ENCODE measurements at places on chromosomes 5 and 9.

- no peak for DNase-seq
Observed at GRCh38 chr5:7456206-7456605, 60.3 kb downstream of the ADCY2 start.

- DNase-seq = no peak
Observed at GRCh38 chr5:168529374-168530234, 499 bp downstream of the FBLL1 start.

DNA sequence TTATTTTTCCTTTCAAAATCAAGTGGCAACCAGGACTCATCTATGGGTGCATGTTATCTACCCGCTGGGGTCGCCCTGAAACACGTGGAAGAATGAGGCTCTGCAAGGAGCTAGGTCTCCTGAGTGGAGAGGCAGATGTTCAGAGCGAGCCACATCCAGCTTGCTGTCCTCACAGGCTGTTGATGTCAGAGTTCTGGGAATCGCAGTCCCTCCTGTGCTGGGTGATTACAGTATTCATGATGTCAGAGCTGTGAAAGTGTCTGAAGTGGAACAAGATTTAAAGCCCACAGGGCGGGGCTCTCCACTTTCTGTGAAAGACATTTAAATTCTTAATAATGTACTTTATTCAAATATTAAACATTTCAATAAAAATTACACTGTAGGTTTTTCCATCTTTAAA lies 24.4 kb upstream of the LMX1B start:
- DNase-seq = no peak

DNA sequence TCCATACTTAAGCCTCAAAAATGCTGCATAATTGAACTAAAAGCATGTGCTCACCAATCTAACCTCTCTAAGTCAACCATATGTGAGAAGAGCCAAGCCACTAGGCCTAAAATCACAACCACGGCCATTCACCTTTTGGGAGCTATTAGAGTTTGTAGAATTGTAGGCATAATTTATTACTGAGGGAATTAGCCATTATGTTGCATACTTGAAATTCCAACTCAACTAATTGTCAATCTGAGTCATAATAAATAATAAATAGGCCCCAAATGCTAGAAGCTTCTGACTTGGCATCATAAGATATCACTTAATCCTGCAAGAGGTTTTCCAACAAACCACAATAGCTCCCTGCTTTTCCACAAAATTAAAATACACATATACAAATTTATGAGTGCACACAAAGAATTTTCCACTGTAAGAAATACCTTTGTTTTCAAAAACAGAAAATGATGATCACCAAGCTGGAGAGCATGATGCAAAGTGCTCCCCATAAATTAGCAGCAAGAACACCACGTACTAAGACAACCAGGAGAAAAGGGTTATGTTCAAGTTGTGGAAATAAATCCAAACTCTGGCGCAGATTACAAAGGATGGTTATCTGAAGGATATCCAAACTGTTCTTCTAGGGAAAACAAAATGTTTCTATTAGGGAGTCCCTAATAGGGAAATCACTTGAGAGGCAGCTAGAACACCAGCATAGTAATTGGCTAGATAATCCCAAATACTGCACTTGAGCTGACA lies 250.0 kb upstream of the SLC30A5 start:
- no peak for DNase-seq

DNA sequence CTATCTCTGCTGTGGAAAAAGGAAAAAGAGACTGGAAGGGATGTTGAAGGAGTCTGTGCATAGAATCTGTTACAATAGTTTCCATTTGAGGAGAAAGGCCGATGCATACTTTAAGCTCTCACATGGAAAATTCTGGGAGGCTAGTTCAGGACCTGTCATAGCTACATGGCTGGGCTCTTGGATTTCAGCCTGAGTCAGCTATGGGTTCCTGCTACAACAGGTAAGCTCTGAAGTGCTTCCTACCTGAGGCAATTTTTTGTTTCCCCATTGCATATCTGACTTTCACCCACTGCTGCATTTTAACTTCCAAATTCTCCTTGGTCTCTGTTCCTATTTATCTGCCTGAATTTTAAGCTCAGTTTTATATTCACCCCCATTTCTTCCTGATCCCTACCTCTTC lies 310.7 kb downstream of the RAB3C start:
- no peak for DNase-seq

- DNase-seq = no peak
Observed at GRCh38 chr9:14157191-14157590, 156.8 kb downstream of the NFIB start.

GRCh38 chr9:5510360-5510931 lies at the start of gene PDCD1LG2:
PDCD1LG2 (plus strand) TSS chr9:5510531; CDS start chr9:5522547, 12,016 bp downstream.
- DNase-seq = no peak

DNA sequence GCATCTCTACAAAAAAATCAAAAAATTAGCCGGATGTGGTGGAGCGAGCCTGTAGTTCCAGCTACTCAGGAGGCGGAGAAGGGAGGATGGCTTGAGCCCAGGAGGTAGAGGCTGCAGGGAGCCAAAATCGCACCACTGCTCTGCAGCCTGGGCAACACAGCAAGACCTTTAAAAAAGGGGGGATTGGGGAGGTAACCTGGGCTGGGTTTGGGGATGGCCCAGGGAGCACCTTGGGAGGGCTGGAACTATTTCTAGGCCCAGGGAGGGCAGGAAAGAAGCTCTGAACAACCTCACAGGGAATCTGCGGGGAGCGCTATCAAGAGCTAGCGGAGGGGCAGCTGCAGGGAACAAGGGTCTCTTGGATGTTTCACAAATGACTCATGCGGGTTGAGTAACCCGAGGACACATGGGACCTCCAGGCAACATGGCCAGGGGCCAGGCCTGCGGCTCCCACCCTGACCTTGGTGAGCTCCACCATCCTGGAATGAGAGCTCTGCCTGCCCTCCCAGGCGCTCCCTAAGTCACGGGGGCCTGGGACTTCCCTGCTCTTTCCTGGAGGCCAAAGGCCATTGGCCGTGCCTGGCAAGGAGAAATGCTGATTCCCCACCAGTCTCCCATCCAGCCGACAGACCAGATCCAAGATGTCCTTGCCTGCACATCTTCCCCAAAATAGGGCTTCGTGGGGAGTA lies 23.4 kb downstream of the SARDH start:
- DNase-seq = no peak

DNA sequence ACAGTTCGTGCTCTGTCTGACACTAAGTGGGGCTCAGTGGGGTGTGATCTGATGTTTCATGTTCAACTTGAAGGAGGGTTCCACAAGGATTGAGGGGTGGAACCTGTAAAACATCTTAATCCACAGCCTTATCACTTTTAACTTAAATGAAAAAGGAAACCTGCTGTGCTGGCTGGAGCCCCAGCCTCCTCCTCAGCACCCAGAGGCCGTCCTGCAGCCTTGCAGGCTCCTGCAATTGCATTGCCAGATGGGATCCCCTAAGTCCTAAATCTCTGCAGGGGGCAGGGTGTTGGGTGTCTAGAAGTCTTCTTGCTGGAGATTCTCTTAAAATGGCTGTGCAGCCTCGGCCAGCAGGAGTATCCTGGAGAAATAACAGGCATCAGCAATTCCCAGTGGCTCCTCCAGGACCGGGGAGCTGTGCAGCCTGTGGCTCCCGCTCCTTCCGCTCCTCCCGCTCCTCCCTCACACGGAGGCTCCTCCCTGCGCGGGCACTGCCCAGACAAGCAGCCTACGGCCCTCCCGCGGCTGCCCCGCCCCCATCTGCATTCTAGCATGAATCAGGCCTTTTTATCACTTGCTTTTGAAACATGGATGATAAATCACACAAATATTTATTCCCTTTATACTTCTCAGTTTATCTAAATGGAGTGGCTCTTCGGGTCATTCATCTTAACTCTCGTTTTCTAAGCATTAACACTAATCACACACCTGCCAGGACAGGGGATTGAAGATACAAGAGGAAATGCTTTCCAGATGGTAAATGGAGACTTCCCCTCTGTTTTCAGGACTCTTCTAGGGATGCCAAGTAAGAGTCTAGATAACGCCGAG lies 131.0 kb downstream of the ADAMTS16 start:
- DNase-seq = no peak

GRCh38 chr5:169149317-169149716 lies 151.6 kb downstream of the SLIT3 start:
- no peak for DNase-seq

- no peak for DNase-seq
Observed at GRCh38 chr5:55737793-55738192, at the start of gene DDX4. DDX4 (plus strand) TSS chr5:55738061; CDS start chr5:55738964, 903 bp downstream.

GRCh38 chr5:38562444-38563210 lies 6.2 kb upstream of the LIFR start:
- DNase-seq = no peak

DNA sequence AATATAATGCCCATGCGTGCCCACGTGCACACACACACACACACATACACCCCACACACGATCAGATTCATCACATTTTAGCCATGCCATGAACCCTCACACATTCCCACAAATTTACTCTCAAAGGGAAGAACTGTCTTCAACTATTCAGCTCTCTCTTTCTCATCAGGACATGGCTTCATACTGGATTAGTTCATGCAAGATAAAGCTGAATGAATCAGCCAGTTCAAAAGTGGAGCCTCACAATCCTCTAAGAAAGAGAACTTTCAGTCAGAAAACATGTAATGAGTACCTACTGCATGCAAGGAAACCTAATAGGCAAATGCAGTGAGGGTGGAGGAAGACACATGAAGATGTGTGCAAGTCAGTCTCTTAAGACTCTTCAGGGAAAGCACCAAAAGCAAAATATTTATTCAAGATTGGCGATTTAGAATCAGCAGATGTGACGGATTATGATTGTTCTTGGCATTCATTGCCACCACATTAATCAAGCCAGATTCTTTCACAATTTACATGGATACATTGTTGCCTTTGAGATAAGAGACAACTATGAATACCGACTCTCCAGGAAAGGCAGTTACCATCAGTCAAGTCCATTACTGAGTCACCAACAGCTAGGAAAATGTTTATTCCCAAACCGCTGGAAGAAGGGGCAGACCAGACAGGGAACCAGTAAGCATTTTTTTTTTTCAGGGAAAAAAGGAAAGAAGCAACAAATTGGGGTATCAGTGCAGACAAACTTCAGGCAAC lies 30.3 kb upstream of the PUM3 start:
- no peak for DNase-seq

GRCh38 chr9:119304555-119304954 lies 64.7 kb downstream of the BRINP1 start:
- DNase-seq = no peak

DNA sequence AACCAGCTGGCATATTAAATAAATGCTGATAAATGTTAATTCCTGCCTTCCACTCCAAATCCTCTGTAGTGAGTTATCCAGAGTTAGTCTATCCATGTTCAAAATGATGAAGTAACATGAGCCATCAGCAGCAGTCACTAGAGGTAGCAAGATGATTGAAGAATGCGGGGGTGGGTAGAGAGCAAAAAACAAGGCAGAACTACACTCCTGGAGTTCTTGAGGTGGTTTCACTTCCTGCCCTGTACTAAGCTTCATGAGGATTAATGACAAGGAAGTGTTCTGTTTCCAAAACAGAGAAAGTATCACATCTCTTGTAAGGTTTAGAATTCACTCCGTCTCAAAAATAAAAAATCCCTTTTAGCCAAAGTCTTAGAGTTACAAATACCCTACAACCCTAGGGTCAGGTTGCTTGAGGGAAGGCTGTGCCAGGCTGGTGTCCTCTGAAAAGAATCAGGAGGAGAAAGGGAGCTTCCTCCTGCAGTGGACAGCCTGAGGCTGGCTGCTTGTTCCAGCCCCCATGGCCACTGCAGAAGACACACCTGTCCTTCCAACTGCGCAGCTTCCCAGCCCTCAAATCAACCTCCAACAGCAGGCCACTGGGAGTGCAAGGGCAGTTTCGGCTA lies 180.2 kb downstream of the DENND1A start:
- no peak for DNase-seq

GRCh38 chr9:124202447-124202971 lies 55.2 kb upstream of the NEK6 start:
- no peak for DNase-seq

DNA sequence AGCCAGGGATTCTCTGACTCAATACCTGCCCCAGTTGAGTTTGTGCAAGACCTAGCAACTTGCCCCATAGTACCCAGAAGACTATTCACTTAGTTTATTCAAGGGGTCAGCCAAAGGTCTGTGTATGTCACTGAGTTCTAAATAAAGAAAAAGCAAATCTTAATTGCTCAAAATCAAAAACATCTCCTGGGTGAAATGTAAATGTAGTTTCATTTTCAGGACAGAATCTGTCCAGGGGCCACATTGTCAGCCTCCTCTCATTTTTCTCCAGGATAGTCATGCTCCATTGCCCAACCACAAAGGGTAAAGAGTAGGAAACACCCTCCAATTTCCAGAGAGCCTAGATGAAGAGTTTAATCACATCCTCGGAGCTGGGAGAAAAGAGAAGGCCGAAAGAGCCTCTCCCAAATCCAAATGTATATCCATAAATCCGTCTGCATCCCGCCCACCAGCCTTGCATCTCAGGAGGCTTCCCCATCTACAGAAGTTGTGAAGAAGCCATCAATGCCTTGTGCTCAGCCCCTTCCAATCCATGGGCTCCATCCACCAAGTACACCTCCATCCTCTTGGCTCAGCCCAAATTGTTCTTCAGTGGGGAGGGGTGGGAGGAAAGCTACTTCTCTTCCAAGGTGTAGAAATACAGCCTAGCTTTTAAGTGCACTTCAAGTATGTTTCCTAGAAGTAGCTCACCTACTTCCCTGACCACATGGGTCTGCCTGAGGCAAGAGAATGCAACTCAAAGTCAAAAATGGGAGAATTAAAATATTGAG lies 26.9 kb downstream of the ADAM19 start:
- DNase-seq = no peak

DNA sequence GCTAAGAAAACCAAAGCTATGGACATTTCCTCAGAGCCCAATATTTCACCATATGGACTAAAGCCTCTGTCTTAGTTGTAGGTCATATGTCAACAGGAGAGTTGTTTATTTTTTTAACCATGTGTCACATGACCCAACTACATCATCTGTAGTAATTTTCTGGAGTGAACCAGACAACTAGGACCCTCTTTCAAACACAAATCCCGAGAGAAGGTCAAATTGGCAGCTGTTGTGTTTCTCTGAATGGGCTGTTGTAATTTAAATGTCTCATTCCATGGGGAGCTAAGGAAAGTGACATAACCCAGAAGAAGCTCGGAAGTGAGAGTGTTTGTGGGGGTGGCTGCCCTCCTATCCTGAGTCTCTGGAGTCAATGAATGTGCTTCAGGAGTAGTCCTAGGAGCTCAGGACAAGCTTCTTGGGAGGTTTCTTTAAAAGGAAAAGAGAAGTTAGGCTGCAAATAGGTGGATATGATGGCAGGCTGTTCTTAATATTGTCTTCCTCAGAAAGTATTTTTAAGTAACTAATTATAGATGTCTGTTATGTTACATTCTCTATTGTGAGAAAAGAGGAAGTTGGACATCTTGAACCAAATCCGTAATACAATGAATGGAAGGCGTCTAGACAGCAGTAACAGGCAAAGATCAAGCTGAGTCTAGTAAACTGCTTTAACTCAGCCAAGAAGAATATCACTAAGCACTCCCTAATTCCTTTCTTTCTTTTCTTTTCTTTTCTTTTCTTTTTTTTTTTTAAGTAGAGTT lies 50.1 kb downstream of the TMEM167A start:
- DNase-seq = no peak
